ENCODE measurements at places on chromosomes 12 and 14. TPM values are rescaled to one million over a fixed set of nuclear protein-coding genes. Genes with fewer than 3 reads are reported as not detected.

DNA sequence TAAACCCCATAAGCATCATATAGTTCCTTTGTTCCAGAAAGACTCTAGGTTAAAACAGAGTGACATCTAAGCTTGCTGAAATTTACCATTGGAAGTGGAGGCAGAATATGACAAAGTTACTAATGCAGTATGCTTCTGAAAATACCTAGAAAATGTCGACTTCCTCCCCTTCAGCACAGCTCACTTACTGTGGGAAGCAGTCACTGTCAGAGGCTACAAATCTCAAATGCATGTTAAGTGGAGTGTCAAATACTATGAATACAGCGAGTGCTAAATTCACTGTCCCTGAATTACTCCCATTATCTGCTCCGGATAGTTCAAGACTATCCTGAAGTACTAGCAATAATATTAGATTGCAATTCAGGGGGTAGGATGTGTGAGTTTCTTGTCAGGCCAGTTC lies 1454.6 kb downstream of the AACS start:
- no peak for DNase-seq

The FBXO21 gene
- polyA plus RNA-seq = 15.1 TPM

The SAMD15 gene
- 0.91 TPM for polyA plus RNA-seq

GRCh38 chr12:38905480-38906351 lies at the start of gene CPNE8:
TSS of gene CPNE8 (minus strand) at chr12:38905591. CDS start at chr12:38905534, 57 bp downstream.
- DNase-seq = peak; percentile 23

DNA sequence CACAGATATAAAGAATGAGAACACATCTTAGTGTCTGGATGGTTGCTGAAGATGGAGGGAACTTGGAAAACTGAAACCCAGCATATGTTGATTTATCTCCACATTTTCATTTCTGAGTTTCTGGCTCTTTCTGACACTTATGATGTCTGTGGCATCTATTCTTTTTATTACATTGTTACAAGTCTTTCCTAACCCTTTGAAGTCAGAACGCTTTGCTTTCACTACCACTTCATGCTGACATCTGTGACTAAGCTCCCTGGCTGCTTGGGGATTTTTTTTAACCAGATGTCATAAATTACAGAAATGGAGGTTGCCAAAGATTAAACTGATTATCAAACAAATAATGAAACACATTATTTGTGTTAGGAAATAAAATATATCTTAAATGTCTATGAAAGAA lies 188.7 kb downstream of the KITLG start:
- DNase-seq = no peak

The PMCH gene
- polyA plus RNA-seq = 5.4 TPM
